ENCODE measurements at places on chromosomes 3 and 15. TPM values are rescaled to one million over a fixed set of nuclear protein-coding genes. Genes with fewer than 3 reads are reported as not detected.

Gene SYNPR
- total RNA-seq = 3.7 TPM

DNA sequence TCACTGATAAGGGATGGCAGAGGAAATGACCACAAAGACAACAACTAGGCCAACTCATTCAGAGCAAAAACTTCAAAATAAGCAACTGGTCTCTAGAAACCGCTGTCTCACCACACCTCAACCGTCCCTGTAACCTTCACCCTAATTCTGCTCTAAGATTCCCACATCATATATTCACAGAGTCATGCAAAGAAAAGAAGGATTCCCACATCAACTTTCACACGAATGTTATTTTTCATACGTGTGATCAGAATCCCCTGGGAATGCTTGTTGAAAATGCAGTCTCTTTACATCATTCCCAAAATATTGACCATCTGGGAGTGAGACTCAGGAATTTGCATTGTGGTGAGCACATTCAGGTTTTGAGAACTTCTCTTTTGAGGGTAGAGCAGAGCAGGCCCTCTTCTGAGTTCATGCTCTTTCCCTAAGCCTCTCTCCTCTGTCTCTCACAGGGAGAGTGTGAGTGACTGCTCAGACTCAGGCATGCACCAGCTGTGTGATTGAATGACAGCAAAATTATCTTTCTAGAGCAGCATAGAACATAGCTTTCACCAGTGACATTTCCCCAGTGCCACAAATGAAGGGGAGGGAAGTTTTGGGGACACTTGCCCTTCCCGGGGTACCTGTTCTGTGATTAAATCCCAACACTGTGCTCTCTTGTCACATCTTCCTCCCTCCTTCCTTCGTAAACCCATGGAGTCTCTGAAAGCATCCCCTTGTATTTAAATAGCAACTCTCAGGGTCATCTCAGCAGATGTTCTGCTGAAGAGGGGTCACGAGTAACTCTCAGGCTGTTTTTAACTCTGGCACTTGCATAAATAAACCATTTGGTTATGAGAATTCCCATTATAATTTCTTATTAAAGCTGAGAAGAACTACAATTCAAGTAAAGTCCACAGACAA lies 170.9 kb downstream of the PLCL2 start:
- no peaks in the 10 kb centered on the region for H3K36me3 ChIP-seq
- no peaks in the 10 kb centered on the region for H3K4me1 ChIP-seq
- H3K27me3 ChIP-seq = peaks cover 4% of the 10 kb centered on the region

- H3K4me1 ChIP-seq = peaks cover 6% of the 10 kb centered on the region
- no peaks in the 10 kb centered on the region for H3K36me3 ChIP-seq
- H3K27ac ChIP-seq = no peak overlapping the region
- H3K4me3 ChIP-seq = no peak overlapping the region
- H3K27me3 ChIP-seq = peaks cover 32% of the 10 kb centered on the region
Measured at GRCh38 chr15:75302318-75302717, 19.7 kb downstream of the GOLGA6D start.

Gene GALK2
- total RNA-seq = 26.1 TPM

- DNase-seq = no peak
- H3K36me3 ChIP-seq = peaks cover 40% of the 10 kb centered on the region
- no peak overlapping the region for H3K4me3 ChIP-seq
Measured at GRCh38 chr3:50003824-50004223, 63.9 kb downstream of the RBM6 start.

Gene MNS1
- total RNA-seq = 2.5 TPM

DNA sequence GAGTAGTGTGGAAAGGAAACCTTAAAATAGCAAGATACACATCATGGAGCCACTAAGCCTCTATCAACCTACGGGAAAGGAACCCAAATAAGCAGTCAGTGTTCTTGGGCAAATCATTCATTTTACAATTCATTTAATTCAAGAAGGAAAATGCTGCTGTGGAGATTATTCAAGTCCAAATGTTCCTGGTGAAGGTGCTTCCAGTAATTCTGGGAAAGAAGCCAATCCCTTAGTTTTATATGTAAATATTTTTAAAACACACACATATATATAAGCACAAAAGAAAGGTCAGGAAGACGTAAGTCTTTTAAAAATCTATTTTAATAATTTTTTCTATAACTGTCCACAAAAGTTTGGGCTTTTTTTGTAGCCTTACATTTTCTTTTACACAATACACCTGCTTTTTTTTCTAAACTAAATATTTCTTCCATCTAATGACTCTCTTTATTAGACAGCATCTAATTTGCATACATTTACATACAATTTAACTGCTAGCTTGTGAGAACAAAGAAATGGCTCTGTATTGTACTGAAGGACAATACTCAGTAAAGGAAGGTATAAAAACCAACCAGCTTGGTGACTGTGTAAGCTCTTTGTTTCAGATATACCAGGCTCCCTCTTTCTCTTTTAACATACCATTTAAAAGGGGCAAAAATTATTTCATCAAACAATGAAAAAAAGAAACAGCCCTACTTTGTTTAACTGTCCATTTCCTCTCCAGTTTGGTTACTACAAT lies 269.5 kb downstream of the ZBTB20 start:
- no peaks in the 10 kb centered on the region for H3K36me3 ChIP-seq
- DNase-seq = no peak
- H3K4me3 ChIP-seq = no peak overlapping the region
- peaks cover 26% of the 10 kb centered on the region for H3K4me1 ChIP-seq

- H3K4me3 ChIP-seq = no peak overlapping the region
- no peak overlapping the region for H3K27ac ChIP-seq
- H3K4me1 ChIP-seq = peaks cover 36% of the 10 kb centered on the region
- no peaks in the 10 kb centered on the region for H3K27me3 ChIP-seq
- no peak for DNase-seq
Measured at GRCh38 chr15:85621094-85621493, 173.6 kb downstream of the KLHL25 start.

GRCh38 chr15:49428409-49429095 lies 5.5 kb downstream of the FGF7 start:
- H3K36me3 ChIP-seq = peaks cover 2% of the 10 kb centered on the region
- no peak overlapping the region for H3K27ac ChIP-seq
- peaks cover 5% of the 10 kb centered on the region for H3K4me1 ChIP-seq
- no peak for DNase-seq

Gene SLC33A1
- 22.3 TPM for total RNA-seq

DNA sequence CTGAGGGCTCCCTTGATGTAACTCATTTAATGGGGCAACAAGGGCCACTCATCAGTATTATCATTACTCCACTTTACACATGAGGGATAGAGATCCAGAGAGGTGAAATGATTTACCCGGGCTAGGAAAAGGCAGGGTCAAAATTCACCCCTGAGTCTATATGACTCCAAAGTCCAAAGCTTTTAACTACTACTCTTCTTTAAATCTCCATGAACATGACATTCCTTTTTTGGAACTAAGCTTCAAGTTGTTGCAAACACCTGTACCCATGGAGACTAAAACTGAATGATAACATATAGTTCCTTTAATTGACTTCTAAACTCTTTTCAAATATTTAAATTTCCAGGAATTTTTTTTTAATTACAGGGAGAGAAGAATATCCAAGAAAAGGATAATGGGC lies 292.9 kb upstream of the GADL1 start:
- no peaks in the 10 kb centered on the region for H3K27me3 ChIP-seq
- no peak overlapping the region for H3K4me3 ChIP-seq
- no peaks in the 10 kb centered on the region for H3K36me3 ChIP-seq
- no peak overlapping the region for H3K27ac ChIP-seq

DNA sequence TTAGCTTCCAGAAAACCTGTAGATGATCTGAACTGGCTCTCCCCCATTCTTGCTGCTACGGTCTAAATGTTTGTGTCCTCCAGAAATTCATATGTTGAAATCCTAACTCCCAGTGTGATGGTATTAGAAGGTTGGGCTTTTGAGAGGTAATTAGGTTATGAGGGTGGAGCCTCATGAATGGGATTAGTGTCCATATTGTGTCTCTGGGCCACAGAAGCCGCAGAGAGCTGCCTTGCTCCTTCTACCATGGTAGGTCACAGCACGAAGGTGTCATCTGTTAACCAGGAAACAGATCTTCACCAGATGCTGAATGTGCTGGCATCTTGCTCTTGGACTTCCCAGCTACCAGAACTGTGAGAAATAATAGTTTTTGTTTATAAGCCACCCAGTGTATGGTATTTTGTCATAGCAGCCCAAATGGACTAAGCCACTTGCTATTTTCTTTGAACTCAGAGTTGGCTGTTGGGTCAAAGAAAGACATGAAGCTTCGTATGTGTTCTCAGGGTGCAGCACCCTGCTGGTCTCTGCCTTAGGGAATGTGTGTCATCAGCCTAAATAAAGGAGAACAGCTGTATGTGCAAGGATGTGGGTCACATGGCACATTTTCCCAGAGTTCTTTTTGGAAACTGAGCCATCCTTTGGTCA lies 317.5 kb upstream of the SLCO3A1 start:
- H3K27ac ChIP-seq = no peak overlapping the region
- no peak overlapping the region for H3K4me3 ChIP-seq
- H3K36me3 ChIP-seq = no peaks in the 10 kb centered on the region
- peaks cover 10% of the 10 kb centered on the region for H3K4me1 ChIP-seq
- DNase-seq = no peak

DNA sequence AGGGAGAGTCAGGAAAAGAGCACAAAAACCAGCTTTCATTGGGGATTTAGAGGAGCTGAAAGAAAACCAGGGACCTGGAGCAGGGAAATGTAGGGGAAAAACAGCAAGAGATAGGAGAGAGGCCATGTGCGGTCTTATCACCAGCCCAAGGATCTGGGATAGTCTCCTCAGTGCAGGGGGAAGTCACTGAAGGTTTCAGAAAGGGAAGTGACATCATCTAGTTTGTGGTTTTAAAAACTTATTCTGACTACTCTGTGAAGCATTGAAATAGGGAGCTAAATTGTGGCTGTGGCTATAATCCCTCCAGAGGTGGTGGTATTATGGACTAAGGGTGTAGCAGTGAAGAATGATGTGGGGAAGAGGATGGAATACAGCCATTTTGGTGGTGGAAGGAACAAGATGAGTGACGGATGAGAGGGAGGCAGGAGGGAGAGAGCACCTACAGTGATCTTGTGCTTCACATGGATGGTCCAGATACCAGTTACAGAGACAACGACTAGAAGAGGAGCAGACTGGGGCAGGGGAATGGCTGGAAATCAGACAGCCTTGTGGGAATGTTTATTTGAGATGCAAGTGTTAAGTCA lies 72.7 kb downstream of the HMG20A start:
- no peak overlapping the region for H3K4me3 ChIP-seq
- peaks cover 79% of the 10 kb centered on the region for H3K4me1 ChIP-seq
- no peak for DNase-seq
- H3K27me3 ChIP-seq = no peaks in the 10 kb centered on the region
- H3K36me3 ChIP-seq = peaks cover 4% of the 10 kb centered on the region

GRCh38 chr15:56866803-56867202 lies 51.6 kb upstream of the TCF12 start:
- no peak overlapping the region for H3K27ac ChIP-seq
- no peaks in the 10 kb centered on the region for H3K36me3 ChIP-seq
- no peaks in the 10 kb centered on the region for H3K27me3 ChIP-seq
- H3K4me1 ChIP-seq = peaks cover 9% of the 10 kb centered on the region
- DNase-seq = no peak
- no peak overlapping the region for H3K4me3 ChIP-seq

Gene RAB11A
- total RNA-seq = 213 TPM

DNA sequence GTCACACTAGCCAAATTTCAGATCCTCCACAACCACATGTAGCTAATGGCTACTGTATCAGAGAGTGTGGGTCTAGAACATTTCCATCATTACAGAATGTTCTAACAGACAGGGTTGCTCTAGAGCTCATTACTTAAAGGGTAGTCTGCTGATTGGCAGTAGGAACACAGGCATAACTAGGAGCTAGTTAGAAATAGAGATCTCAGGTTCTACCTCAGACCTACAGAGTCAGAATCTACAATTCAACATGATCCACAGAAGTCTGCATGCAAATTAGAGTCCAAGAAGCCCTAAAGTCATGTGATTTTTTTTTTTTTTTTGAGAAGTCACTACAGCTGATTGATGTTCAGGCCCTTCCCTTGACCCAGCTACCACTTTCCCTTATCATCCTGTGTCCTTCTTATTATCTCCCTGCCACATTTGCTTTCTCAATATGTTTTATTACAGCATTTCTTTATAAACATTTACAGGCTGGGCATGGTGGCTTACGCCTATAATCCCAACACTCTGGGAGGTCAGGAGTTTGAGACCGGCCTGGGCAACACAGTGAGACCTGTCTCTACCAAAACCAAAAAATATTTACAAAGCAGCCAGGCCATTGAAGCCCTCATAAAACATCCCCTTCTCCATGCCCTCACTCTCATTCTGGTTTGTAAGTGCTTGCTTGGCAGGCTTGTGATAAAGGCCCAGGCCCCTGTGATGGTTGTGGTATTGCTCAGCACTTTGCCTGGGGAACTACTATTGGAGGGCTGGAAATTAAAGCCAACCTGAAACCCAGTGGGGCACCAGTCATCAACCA lies 3.8 kb upstream of the ABHD5 start:
- no peak overlapping the region for H3K27ac ChIP-seq
- H3K27me3 ChIP-seq = no peaks in the 10 kb centered on the region
- peaks cover 17% of the 10 kb centered on the region for H3K36me3 ChIP-seq
- H3K4me1 ChIP-seq = peaks cover 14% of the 10 kb centered on the region

Gene CCDC80
- 134 TPM for total RNA-seq

DNA sequence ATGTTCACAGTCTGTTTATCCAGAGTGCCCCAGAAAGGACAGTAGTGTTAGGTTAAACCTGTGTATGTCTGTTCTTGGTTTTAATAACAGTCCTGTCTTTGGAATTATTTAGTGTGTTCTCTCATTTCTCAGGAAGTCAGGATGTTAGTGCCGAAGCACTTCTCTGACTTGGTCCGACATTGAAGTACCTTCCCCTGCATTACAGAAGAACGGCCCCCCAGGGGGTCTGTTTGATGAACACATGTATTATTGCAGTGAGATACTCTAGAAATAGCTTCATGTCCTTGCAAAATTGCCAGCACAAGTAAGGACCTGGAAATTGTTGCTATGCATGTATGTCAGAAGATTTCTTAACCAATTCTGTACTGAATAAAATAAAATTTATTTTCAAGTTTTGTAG lies 110.9 kb downstream of the IGF1R start:
- no peaks in the 10 kb centered on the region for H3K36me3 ChIP-seq
- H3K4me1 ChIP-seq = peaks cover 9% of the 10 kb centered on the region
- no peak overlapping the region for H3K4me3 ChIP-seq
- DNase-seq = no peak

Gene PAK6
- 11.1 TPM for total RNA-seq

DNA sequence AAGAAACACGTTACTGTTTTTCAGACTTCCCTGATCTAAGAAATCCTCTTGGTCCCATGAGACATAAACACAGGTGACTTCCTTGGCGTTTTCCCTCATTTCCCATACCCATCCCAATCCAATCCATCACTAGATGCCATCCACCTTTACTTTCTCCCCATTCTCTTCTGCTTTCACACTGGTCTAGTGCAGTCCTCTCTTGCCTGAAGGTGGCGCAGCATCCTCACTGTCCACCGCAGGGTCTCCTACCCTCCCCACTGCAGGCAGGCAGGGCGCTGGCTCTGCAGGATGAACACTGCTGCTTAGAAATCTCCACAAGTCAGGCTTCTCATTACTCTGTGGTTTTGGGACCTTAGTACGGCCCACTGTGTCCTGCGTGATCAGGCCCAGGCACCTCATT lies 58.2 kb downstream of the RAB7A start:
- H3K4me1 ChIP-seq = peaks cover 41% of the 10 kb centered on the region
- no peaks in the 10 kb centered on the region for H3K36me3 ChIP-seq
- H3K27me3 ChIP-seq = no peaks in the 10 kb centered on the region
- DNase-seq = no peak

Gene OCA2
- 1.5 TPM for total RNA-seq

GRCh38 chr15:41585127-41586047 lies 26.4 kb downstream of the TYRO3 start:
- H3K4me3 ChIP-seq = peak overlapping the region; percentile 72
- DNase-seq = no peak
- no peaks in the 10 kb centered on the region for H3K27me3 ChIP-seq
- peaks cover 35% of the 10 kb centered on the region for H3K4me1 ChIP-seq

Data from mesothelial cell of epicardium (in vitro differentiated cells).